ENCODE measurements at places on chromosomes 1 and 21.

- no peak for DNase-seq
These were observed 538 bp downstream of the GBP2 start for GRCh38 chr1:89125240-89125912.

GRCh38 chr1:228277491-228278431 lies 69.9 kb downstream of the OBSCN start:
- DNase-seq = no peak

DNA sequence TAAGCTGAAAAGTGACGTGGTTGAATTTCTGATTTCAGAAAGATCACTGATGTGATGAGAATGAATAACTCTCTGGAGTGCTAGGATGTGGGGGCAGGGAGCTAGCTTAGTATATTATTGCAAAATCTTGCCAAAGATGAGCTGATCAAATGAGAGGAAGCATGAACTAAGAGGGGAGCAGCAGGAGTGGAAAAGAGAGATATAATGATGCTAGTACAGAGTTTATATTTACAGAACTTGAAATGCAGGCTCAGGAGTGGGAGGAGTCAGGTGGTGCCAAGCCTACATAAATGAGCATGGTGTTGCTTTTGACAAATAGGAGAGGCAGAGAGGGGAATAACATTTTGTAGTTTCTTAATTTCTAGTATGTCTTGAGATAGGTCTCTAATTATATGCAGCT lies 38.1 kb upstream of the NBL1 start:
- no peak for DNase-seq

DNA sequence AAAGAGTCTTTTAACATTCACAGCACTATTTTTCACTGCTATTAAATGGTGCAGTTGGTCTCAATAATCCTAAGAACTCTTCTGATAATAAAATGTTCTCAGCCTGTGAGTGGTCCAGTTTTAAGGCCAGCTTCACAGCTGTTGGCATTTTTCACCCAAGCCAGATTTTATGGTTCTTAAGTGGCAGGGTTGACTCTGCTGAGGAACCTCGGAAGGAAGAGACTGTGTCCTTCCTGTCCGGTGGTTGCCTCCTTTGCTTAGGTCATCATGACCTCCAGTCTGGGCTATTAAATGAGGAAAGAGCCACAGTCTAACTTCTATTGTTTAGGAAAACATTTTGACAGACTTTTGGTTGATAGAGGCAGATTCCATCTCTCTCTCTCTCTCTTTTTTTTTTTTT lies 112.5 kb upstream of the SERBP1 start:
- DNase-seq = no peak

GRCh38 chr1:9078752-9079500 lies 9.5 kb upstream of the SLC2A5 start:
- DNase-seq = no peak

DNA sequence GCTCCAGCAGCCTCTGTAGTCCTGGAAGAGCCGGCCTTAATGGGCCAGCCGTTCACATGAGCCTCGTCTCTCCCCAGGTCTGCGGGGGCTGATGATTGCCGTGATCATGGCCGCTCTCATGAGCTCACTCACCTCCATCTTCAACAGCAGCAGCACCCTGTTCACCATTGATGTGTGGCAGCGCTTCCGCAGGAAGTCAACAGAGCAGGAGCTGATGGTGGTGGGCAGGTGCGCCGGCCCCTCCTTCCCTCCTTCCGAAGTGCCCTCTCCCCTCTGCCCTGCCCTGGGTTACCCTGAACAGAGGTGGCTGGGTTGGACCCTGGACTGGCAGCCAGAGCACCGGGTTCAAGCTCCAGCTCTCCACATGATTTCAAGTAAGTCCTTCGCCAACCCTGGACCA lies 13.1 kb downstream of the SLC5A9 start:
- DNase-seq = no peak

- no peak for DNase-seq
These were observed 2.1 kb downstream of the PSRC1 start for GRCh38 chr1:109280862-109281261.

DNA sequence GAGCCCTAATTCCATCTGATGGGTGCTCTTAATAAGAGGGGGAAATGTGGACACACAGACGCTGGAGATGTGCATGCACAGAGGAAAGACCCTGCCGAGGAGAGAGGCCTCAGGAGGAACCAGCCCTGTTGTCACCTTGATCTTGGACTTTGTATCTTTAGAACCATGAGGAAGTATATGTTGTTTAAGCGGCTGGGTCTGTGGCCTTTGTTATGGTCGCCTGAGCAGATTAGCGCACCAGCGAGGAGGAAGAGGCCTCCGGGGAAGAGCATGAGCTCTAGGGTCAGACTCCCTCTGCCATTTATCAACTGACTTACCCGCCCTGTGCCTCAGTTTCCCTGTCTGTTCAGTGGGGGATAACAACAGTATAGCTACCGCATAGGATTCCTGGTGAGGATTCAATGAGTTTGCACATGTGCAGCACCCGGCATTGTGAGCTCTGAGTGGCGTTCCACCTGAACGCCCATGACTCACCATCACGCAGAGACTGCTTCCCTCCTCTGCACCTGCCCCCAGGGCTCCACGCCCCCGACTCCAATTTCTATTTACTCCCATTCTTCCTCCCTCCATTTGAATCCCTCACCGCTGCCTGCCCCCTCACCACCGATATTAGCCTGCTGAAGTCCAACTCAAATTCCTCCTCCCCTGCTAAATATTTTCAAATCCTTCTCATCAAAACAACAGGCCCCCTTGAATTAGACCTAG lies 67.2 kb downstream of the ATP5PO start:
- DNase-seq = no peak

All from NCI-H82 (cell line).